ENCODE measurements at places on chromosomes 2 and 18.

GRCh38 chr2:237309416-237309815 is 104.5 kb downstream of the COL6A3 start:
- DNase-seq: no peak

DNA sequence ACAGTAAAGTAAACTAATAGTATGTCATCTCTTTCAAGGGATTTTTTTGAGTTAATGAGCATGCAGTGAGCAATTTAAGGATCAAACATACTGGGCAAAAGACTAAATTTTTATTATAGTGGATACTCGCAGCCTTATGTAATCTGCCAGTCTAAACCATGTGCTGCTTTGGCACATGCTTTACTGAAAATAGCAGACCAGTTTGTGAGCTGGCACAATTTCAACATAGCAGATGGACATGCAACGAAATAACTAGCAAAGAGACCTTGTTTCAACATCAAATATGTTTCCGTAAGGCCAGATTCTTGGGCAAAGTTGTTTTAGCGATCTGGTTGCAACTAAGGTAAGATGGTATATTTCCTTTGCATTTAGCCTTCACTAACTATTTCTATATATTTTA is 807.3 kb downstream of the NR4A2 start:
- no peak for DNase-seq

- no peak for DNase-seq
These were observed 5.8 kb downstream of the SMIM21 start for GRCh38 chr18:75421656-75422055.

GRCh38 chr18:5574843-5575242 is 31.0 kb upstream of the EPB41L3 start:
- no peak for DNase-seq

DNA sequence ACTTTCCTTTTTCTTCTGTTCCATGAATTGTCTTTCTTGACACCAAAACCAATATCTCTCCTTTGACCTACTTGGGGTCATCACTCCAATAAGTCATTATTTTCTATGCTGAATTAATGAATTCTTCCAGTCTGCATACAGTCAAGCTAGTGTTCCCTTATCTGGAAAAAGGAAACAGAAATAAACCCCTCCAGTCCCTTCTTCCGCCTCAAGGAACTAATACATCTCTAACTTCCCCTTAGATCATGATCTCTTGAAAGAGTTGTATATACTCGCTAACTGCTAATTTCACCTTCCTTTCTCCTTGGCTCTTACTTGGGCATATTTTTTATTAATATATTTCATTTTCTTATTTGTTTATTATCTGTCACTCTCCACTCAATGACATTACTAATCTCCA is 7.3 kb upstream of the ARHGAP15 start:
- no peak for DNase-seq

GRCh38 chr2:232195487-232195886 is 183.1 kb upstream of the ALPP start:
- no peak for DNase-seq

GRCh38 chr2:190105554-190105953 is 43.0 kb upstream of the MSTN start:
- no peak for DNase-seq

GRCh38 chr2:44348400-44348799 is 12.9 kb downstream of the PREPL start:
- DNase-seq: no peak

DNA sequence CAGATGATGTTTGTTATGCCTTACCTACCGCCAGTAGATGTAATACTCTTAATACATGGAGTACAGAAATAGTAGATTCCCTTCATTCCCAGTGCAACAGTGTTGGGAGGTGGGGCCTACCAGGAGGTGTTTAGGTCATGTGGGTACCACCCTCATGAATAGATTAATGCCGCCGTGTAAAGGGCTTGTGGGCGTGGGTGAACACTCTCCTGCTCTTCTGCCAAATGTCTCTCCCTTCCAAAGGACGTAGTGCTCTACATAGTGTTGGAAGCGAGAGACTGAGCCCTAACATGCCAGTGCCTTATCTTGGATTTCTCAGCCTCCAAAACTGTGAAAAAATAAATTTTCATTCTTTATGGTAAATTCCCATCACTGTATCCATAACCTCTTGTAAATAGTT is 30.1 kb downstream of the PLEKHA3 start:
- DNase-seq: no peak

DNA sequence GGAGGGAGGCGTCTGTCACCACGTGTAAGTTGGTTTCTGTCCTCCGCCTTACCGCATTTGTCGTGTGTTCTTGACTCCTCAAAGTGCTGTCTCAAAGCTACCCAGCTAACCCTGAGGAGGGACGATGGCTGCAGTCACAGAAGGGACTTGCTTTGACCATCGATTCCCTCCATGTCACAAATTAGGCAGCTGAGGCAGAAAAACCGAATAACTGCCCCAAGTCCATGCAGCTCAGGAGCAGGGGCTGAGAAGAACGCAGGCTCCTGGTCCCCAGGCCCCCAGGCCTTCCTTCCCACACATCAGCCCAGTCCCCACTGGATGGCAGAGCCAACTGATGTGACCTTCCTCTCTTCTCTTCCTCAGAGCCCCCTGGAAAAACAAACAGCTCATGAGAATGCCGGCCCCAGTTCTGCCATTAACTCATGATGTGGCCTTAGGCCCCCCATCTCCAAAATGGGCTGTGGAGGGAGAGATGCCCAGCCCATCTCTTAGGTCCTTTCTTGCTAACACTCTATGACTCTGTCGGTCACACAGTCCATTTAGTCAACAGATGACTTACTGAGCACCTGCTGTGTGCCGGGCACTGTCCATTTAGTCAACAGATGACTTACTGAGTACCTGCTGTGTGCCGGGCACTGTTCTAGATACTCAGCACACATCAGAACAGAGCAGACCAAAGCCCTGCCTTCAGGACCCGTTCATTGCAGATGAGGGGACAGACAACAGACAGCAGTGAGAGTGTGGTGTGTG is 19.6 kb downstream of the MTERF4 start:
- no peak for DNase-seq

GRCh38 chr2:26852405-26853306 is 4.7 kb downstream of the DPYSL5 start:
- DNase-seq: no peak

DNA sequence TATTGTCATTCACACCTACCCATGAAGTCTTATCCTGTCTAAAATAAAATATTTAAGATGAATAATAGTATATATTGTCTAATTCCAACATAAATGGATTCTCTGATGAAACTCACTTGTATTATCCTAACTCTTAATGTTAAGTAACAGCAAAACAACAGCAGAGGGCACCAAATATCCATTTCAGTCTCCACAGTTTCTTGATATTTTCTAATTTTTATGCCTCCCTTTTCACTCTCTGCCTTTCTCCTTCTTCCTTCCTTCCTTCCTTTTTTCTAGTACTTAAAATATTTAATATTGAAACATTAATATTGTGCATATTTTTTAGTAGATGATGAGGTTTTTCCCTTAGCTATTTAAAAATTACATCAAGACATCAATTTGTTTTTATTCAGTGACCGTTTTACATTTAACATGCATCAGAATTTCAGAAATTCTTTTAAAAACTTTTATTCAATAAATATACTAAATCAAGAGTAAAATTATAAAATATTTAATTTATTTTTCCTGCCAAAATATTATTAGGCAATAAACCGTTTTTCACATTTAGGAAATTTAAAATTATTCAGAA is 97.6 kb downstream of the WDR7 start:
- DNase-seq: peak; percentile 5

- no peak for DNase-seq
These were observed 245.7 kb upstream of the RND3 start for GRCh38 chr2:150733051-150733618.

- DNase-seq: no peak
These were observed 137.5 kb downstream of the CTIF start for GRCh38 chr18:48676346-48676745.

DNA sequence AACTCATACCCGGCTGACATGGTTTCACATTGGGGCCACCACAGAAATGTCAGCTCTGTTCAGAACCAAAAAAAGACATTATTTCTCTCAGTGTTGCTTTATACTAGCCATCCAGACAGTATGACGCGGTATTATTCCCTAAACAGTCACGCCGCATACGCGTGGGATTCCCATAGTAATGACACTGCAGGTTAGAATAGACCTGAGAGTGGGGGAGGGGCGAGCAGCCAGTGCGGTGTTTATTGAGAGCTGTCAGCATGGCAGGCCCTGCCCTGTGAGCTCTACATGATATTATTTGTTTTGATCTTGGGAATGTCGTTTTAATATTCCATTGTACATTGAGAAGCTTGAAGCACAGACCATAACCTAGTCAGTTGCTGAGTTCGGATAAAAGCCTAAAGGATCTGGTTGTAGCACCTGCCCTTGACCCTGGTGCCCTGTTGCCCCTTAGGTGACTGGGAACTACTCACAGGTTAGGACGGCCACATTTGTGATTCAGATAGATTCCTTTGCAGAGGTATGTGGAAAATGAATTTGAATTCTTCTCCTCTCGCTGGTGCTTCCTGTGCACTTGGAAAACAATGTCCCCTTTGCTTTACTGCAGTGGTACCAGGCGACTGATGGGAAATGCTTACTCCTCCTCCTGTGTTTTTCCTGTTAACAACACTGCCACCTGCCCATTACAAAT is 150.1 kb downstream of the ARHGAP28 start:
- DNase-seq: no peak

DNA sequence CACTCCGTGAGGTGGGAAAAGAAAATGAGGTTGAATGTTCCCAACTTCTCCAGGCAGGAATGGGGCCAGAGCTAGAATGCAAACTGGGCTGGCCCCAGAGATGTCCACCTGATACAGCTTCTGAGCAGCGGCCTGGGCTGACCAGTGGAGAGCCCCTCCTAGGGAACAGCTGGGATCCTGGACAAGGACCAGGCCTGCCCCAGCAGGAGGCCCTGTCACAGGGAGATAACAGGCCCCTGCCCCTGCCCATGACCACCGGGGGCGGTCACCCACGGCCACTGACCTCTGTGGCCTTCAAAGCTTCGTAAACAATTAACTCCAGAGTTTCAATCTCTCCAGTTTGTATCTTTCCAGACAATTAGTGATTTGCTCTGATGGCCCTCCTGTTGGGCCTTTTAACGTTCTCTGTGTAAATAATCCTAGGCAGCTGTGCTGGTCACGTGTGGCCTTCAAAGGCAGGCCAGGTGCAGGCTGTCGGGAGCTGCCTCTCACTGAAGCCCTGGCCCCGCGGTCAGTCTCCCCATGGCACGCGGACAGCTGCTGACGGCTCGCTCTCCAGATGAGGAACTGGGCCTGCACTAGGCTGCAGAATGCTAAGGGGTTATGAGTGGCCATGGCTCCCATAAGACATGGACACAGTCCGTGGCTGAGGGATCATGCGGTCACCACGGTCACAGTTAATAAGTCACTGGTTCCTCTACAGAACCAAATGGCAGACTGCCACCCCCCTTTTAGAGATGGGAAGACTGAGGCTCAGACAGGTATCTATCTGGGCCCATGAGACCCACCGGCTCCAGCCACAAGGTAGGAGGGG is 9.2 kb downstream of the HS6ST1 start:
- no peak for DNase-seq

DNA sequence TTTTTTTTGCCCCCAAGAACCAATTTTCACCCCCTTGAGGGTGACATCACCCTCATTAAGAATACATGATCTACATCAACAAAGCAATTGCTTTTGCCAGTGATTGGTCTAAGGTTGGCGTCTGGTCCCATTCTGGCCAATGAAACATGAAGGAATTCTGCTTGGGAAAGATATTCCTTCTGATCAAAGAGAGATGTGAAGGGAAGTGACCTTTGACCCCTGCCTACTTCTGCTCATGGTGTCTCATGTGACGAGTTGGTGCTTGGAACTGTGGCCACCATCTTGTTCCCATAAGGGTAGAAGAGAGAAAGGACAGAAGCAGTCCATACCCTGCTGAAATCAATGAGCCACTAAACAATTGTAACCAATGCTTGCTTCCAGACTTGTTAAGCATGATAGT is 85.1 kb downstream of the LBH start:
- DNase-seq: no peak

DNA sequence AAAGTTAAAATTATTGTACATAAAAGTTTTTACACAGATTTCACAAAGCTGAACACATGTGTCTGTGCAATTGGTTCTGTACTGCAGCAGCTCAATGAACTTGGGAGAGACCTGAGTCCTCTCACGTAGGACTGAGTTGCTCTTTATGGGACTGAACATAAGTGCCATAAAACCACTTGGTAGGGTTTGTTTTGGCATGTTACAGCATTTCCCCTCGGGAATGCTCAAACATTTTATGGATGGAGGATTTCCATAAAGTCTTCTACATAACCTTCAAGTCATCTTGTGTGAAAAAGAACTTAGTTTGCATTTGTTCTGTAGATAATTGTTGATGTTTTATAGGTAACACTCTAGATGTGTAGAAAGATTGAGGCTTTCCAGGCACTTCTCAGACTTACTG is 15.9 kb downstream of the LYPD6 start:
- no peak for DNase-seq

- no peak for DNase-seq
These were observed 1149.3 kb upstream of the CDH2 start for GRCh38 chr18:29326214-29326613.
